AG08396 (cell line): ENCODE measurements at places on chromosomes 13 and 19.

DNA sequence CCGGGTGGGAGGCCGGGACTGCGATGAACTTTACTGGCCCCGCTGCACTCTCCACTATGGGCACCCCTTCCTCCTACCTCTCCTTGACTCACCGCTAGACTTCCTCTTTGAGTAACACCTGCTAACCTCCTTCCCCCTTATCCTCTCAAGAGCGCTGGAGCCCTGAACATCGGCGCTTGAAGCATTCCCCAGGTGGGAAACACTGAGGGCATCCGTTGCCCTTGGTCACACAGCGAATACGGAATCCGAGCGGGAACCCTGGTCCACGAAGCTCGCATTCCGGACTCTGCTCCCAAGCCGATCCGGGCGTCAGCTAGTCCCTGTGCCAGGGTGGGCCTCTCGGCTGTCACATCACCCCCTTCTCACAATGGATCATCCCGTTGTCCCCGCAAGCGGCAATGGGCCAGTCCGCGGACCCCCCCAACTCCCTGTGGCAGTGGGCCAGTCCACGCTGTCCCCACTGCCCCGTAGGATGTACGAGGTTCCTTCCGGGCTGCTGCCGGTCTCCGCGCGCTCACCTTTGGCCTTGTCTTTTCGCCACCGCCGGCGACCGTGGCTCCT is 4.2 kb downstream of the LIPE start:
- DNase-seq, result no peak

DNA sequence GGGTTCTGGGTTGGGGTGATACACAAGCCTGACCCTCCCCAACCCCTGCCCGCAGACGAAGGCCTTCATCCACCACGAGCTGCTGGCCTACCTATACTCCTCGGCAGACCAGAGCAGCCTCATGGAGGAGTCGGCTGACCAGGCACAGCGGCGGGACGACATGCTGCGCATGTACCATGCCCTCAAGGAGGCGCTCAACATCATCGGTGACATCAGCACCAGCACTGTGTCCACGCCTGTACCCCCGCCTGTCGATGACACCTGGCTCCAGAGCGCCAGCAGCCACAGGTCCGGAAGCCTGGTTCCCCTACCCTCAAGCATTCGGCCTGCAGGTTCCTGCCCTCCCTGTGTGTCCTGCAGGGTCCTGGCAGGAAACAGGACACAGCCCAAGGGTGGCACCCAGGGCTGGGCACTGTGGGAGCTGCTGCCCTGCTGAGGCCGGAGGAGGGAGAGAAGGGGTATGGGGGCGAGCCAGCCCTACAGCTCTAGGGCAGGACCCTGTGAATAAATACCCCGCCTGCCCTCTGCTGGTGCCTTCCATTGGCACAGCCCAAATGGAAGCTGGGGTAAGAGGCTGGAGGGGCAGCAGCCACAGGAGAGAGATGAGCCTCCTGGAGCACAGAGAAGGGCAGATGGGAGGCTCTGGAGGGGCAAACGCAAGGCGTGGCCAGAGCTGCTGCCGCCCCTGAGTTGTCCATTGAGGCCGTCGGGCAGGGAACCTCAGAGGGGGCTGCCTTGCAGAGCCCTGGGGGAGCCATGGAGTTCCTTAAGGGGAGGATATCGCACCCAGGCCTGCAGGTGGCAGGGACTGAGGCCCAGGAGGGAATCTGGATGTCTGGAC is 6.8 kb downstream of the TMED1 start:
- DNase-seq, result no peak

DNA sequence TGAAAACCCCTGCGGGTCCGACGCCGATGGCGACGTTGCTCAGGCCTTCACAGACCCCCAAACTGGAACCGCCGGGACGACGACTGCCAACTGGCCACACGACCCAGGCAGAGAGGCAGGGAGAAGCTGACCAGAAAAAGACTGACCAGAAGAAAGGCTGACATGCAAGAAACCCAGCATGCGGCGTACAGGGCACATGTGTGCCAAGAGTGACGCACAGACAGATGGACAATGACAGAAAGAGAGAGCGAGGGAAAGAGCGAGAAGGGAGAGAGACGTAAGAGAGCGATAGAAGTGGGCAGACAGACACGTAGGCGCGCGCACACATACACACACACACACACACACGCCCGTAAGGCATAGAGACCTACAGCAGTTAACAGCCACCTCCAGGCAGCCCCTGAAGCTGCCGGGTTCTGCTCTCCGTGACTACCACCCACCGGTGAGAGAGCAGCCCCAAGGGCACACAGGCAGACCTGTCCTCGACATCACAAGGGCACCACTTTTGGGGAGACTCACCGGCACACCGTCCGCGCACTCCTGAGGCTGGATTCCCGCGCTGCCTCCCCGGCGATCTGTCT is 67.2 kb upstream of the ZNF527 start:
- DNase-seq, result no peak

GRCh38 chr13:29704648-29705047 is 109.2 kb upstream of the SLC7A1 start:
- no peak for DNase-seq

GRCh38 chr13:44017756-44018309 is 138.1 kb downstream of the LACC1 start:
- DNase-seq, result no peak

DNA sequence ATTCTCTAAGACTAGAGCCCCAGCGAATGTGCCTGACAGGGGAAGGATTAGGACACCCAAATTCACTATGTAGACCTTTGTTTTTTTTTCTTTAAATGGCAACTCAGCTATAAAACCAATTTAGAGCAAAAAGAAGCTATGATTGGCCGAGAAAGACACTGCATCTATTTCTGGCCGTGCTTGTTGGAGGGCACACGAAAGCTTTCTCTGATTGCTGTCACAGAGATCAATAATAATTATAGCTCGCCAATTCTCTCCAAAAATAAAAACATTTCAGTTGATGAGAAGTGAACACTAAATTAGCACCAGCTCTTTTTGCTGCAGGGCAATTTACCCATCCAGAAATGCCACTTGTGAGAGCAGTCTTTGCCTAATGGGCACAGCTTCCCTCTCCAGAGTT is 31.2 kb downstream of the CBY2 start:
- no peak for DNase-seq

GRCh38 chr19:47437500-47437899 is 18.2 kb upstream of the MEIS3 start:
- DNase-seq, result no peak

GRCh38 chr13:24269821-24270220 is 39.6 kb upstream of the C1QTNF9 start:
- DNase-seq, result no peak

DNA sequence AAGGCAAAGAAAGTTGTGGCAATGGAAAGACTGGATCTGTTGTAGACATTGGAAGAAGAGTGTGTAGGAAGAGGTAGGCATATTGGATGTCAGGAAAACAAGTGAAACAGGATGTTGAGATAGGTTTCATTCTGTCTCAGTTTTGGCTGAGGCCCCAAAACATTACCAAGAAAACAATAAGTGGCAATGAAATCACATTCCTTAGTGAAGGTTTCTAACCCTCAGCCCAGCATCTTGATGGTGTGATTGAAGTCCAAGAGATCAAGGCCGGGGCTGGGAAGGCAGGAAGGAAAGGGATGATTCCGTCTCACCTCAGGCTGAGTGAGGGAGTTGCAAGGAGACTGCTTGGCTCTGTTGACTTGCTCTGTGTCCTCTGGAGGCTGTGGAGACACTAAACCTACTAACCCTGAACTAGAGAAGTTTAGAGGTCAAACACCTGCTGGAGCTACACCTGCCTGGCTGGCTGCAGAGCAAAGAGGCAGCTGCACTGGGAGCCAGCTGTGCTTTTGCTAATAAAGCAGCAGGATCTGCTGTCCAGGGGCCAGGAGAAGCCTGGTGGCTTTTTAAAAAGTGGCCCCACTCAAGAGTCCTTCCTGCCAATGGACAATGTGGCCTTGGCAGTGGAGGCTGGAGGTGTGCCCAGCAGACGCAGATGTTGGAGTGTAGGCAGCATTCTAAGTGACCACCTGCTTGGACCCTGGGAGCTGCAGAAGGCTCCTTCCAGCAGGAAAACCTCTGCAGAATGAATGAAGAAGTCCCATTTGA is 53.6 kb downstream of the DGKH start:
- DNase-seq, result no peak

- no peak for DNase-seq
Observed at GRCh38 chr19:30882411-30883005, 466.7 kb downstream of the TSHZ3 start.

GRCh38 chr13:85586422-85586831 is 212.8 kb downstream of the SLITRK6 start:
- DNase-seq, result no peak

GRCh38 chr13:97422118-97423054 is 11.6 kb upstream of the RAP2A start:
- DNase-seq, result no peak

DNA sequence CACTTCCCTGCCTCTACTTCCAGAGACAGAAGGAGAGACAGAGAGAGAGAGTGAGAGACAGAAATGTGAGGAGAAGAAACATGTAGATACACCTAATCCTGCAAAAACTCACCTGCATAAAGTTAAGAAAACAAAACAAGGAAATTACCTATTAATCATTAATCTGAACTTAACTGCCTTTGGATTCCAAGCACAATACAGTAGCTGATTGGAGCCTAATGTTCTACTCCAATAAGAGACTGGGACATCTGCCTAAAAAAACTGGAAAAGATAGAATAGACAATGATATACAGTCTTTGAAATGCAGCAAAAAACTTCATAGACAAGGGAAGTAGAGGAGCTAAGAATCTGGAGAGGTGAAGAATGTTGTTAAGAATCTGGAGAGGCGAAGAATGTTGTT is 910.2 kb upstream of the SLC10A2 start:
- no peak for DNase-seq

- DNase-seq, result no peak
Observed at GRCh38 chr13:99998261-99998660, 16.7 kb downstream of the ZIC2 start.

GRCh38 chr19:49554701-49555181 is 25.6 kb downstream of the NOSIP start:
- no peak for DNase-seq

- peak; percentile 26 for DNase-seq
Observed at GRCh38 chr19:56350416-56351045, 35.9 kb upstream of the ZSCAN5A start.

DNA sequence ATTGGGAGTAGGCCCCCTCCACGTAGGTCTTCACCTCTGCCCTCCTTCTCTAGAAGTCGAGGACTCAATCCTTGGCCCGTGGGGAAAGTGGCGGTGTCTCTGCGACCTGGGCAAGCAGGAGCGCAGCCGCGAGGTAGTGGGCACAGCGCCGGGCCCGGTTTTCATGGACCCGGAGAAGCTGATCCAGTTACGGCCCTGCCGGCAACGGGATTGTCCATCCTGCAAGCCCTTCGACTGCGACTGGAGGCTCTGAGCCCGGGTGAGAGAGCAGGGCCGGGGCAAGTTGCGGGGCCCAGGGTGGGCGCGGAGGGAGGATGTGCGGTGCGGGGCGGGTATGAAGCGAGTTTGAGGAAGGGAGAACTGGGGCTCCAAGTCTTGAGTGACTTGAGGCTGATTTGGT is 2.2 kb downstream of the THSD8 start:
- DNase-seq, result no peak

DNA sequence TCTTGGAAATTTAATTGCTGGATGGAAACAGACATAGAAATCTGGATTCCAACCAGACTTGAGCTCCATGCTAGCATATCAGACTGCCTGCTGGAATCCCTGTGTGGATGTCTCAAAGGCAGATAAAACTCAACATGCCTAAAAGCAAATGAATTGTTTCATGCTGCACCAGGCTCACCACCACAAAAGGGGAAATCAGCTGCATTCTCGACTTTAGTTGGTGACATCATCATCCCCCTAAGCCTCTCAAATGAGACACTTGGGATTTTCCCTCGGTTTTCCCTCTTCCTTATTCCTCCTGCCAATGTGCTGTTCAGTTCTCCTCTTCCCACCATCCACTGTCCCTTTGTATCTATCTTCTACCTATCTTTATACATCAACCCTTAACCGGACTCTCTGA is 134.3 kb downstream of the ZDHHC20 start:
- DNase-seq, result no peak

GRCh38 chr19:40165362-40165937 is 25.8 kb upstream of the MAP3K10 start:
- peak; percentile 68 for DNase-seq

DNA sequence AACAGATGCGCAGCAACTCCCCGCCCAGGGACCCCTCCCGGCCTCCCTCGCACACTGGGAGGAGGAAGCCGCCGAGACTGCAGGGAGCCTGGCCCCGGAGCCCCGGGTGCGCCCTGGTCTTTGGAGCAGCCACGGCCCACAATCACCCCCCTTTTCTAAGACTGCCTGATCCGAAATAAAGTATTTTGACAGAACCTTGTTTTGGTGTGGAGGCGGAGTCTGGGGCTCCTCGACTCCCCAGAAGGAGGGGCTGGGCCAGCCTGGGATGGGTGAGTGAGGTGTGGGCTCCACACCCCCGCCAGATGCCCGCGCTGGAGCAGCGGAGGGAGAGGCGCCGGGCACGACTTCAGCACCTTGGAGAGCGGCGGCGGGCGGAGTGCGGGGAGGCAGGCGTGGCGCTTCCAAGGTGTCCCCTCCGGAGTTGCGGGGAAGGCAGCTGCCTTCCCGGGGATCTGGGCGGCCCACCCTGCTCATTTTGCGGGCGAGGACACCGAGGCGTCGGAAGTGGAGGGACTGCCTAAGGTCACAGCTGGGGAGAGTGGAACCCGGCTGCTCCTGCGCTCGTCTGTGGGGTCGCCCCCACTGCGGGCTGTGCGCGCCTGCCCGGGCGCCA is 9.4 kb downstream of the SIRT6 start:
- DNase-seq, result peak; percentile 82

GRCh38 chr13:49140910-49141611 is 79.1 kb upstream of the MLNR start:
- DNase-seq, result no peak

GRCh38 chr13:51818781-51819511 is 15.0 kb upstream of the DHRS12 start:
- DNase-seq, result no peak

DNA sequence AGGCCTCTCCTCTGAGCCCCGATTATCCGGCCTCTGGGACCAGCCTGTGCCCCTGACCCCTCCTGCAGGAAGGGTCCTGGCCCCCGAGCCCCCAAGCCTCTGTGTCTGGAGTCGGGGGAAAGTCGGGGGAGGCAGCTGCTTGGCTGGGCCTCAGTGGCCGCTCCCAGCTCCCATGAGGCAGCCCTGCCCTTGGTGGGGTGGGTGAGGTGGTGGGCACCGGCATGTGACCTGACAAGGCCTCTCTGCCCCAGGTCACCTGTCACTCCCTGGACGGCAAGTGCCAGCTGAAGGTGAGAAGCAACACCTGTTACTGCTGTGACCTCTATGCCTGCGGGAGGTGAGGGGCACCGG is 41.5 kb downstream of the TMEM255B start:
- no peak for DNase-seq

DNA sequence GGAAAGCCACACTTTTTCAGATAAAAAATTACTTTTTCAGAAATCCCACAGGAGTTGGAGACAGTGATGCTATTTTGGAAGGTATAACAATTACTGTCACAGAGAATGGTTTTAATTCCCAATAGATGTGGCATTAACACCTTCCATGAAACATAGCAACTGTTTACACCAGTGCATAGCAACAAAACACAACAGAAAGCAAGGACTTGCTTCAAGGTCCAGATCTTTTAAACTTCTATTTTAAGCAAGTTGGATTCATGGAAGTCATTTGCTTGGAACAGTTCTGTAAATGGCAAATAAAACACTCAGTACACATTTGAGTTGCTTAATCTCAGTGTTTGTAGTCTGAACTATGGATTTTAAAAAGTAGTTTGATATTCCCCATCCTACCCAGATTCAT is 385.9 kb upstream of the SPRY2 start:
- no peak for DNase-seq

GRCh38 chr13:113551081-113552000 is 33.2 kb upstream of the TFDP1 start:
- DNase-seq, result no peak
